ENCODE measurements at places on chromosomes 3 and 15.

DNA sequence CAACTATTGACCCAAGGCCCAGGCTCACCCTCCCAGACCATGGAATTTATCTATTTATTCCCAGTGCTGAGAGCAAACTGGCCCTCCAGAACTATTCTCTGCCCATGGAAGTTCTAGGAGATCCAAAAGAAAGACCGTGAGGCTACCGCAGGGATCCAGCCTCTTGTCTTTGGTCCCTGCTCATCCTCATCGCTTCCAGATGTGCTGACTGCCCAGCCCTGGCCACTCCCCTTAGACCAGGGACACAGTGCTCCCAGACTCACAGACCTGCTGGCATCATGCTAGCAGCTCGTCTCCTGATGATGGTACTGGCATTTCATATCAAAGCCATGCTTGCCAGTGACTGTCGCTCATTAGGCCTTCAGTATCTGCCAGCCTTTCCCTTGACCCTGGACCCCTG is 405.7 kb upstream of the PPP2R3A start:
- no peak for DNase-seq

GRCh38 chr3:184341925-184342324 is 4.5 kb downstream of the FAM131A start:
- DNase-seq, result no peak

GRCh38 chr15:82799183-82799841 is 6.6 kb downstream of the FSD2 start:
- no peak for DNase-seq

DNA sequence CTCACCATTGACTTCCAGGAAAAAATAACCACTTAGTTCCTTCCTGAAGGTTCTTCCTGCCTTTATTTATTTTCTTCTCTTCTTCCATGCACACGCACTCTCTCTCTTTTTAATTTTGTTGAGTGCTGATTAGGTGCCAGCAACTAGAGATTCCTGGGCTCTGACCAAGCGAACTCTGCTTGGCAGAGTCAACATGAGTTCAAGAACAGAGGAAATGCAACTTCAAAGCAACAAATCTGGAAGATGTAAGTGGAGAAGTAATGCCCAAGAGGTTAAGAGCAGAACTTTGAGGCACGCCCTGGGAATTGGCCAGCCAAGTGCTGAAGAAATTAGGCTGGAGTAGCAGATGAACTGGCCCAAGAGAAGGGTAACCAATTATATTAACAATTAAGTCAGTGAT is 8.5 kb downstream of the ERC2 start:
- DNase-seq, result no peak

- DNase-seq, result no peak
Observed at GRCh38 chr3:51966922-51967383, 301 bp downstream of the PCBP4 start.

- peak; percentile 6 for DNase-seq
Observed at GRCh38 chr3:98732286-98733052, 30.7 kb upstream of the ST3GAL6 start.

DNA sequence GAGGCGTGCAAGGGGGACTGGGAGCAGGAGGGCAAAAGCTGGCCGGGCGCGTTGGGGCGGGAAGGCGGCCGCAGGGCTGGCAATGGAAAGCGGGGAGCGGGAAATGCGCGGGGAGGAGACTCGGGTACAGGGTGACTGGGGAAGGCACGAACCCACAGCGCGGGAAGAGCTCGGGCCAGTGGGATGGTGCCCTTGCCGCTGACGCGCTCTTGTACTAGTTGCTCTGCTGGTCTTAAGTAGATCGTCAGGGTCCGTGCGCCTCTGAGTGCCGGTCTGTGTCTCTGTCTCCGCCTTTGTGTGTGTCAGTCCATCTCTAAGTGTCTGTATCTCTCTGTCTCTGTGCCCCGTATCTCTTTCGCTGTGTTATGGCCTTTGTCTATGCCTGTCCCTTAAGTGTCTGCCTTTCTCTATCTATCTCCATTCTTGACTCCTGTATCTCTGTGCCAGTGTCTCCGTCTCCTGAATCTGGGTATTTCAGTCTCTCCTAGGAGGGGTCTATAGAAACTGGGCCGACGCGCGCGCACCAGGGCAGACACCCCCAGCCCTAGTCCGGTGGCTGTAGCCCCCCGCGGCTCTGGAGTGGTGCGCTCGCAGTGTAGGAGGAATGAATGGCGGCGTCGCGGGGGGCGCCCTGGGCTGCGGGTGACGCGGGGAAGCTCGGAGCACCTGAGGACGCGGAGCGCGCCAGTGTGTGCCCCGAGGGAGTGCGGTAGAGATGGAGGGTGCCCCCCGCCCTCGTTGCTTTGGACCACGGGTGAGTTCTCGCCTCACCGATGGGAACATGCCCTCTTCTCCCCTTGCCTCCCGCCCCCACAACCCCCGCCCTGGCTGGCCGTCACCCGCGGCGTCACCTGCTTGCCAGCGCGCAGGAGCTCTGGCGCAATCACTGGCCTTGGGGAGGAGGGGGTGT is 756 bp upstream of the CAMK2N2 start:
- DNase-seq, result peak; percentile 48
